ENCODE measurements at places on chromosomes 4 and X.

- DNase-seq: no peak
Observed at GRCh38 chr4:99826016-99826415, 9.4 kb downstream of the DAPP1 start.

- DNase-seq: no peak
Observed at GRCh38 chrX:144918936-144919335, 328.4 kb upstream of the SPANXN1 start.

DNA sequence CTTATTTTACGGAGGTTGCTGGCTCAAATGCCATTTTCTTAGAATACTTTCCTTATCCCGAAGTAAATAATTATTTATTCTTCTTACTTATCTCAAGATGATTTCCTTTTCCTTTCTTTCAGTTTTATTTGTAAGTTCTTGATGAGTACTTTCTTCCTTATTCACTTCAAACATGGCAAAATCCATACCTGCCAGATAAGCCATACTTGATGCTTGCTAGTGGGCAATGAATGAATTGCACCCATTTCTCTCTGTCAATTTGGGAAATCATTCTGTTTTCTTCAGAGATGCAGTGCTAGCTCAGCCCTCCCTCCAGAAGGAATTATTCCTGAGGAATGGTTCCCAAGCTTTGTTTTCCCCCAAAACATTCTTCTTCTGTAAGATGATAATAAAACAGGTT, 598.3 kb downstream of the SPRY1 start:
- no peak for DNase-seq

DNA sequence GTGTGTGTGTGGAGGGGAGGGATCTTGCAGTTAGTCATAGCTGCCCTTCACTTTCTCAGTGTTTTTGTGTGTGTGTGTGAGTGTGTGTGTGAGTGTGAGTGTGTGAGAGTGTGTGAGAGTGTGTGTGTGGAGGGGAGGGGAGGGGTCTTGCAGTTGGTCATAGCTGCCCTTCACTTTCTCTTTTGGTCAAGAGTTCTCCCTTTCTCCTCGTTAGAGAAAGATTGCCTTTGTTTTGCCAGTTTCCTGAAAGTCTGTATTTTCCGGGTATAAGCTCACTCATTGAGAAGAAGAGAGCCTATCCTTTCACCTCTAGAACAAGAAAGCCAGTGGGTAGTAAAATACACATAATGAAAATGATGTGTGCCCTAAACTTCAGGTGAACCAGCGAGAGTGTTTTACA, 75.2 kb upstream of the ENPP6 start:
- no peak for DNase-seq
